ENCODE measurements at places on chromosomes 7 and 10. TPM values are rescaled to one million over a fixed set of nuclear protein-coding genes. Genes with fewer than 3 reads are reported as not detected.

GRCh38 chr10:118357841-118358240 lies 15.7 kb upstream of the FAM204A start:
- H3K36me3 ChIP-seq = no peaks in the 10 kb centered on the region
- no peaks in the 10 kb centered on the region for H3K27me3 ChIP-seq
- H3K4me1 ChIP-seq = no peaks in the 10 kb centered on the region
- no peak for DNase-seq
- no peak overlapping the region for H3K27ac ChIP-seq

GRCh38 chr10:115974351-115974750 lies 298.7 kb downstream of the GFRA1 start:
- peaks cover 4% of the 10 kb centered on the region for H3K36me3 ChIP-seq
- peaks cover 18% of the 10 kb centered on the region for H3K4me1 ChIP-seq
- H3K27me3 ChIP-seq = no peaks in the 10 kb centered on the region
- H3K27ac ChIP-seq = no peak overlapping the region
- H3K4me3 ChIP-seq = no peak overlapping the region

DNA sequence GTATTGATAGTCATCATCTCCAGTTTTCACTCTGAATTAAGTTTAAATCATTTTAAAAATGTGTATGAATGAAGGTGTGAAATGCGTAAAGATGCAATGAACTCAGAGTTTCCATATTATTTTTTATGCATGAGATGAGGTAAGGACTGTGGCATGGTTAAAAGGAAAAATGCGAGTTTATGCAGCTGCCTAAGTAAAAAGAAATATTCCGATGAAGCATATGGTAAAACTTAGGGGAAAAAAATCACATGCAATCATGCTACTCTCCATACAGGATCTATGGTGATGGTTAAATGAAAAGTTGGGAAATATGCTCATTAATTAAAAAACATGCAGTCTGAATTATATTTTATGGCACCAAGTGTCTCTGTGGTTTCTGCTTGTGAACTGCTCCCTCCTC lies 77.5 kb upstream of the SP8 start:
- peaks cover 31% of the 10 kb centered on the region for H3K4me1 ChIP-seq
- no peak overlapping the region for H3K27ac ChIP-seq
- no peaks in the 10 kb centered on the region for H3K36me3 ChIP-seq
- H3K27me3 ChIP-seq = no peaks in the 10 kb centered on the region

- H3K27ac ChIP-seq = peak overlapping the region; percentile 17
- H3K4me1 ChIP-seq = peaks cover 25% of the 10 kb centered on the region
These were observed 22.0 kb upstream of the HGF start for GRCh38 chr7:81791568-81792518.

DNA sequence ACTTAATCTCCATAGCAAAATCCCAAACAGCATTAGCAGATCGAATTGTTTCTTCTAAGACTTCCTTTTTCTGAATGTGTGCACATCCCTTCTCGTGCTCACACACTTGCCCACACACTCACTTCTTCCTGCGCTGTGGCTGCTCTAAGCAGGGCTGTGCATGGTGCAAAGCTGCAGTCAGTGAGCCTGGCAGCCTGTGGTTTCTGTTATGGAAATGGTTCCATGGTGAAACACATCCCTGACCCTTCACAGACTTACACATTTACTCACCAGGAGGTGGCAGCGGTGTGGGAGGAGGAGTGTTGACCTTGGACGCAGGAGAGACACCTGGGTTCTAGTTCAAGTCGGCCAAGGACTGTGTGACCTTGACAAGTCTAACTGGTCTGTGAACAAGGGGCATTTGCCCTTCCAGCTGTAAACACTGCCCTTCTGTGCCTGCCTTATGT lies 24.9 kb downstream of the MTURN start:
- peak overlapping the region; percentile 39 for H3K27ac ChIP-seq
- no peak overlapping the region for H3K4me3 ChIP-seq
- H3K4me1 ChIP-seq = peaks cover 76% of the 10 kb centered on the region
- no peaks in the 10 kb centered on the region for H3K36me3 ChIP-seq

ICA1 gene
- 33.4 TPM for total RNA-seq

DNA sequence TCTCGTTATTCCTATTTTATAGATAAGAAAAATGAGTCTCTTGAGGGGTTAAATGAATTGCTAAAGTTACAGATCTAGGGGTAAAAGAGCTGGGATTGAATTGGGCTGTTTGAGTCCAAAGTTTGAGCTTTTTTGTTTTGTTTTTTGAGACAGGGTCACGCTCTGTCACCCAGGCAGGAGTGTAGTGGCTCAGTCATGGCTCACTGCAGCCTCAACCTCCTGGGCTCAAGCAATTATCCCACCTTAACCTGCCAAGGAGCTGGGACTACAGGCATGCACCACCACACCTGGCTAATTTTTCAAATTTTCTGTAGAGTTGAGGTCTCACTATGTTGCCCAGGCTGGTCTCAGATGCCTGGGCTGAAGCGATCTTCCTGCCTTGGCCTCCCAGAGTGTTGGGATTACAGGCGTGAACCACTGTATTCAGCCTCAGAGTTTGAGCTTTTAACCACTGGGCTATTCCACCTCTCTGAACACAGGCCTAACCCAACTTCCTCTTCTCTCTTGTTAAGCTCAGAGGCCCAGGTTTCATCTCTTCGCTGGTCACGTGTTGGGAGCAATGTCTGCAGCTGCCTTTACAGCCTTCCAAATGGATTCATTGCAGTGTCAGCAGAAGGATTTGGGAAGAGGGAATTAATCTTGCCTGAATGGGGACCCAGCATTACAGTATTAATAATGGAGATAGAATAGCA lies 8.0 kb downstream of the SUFU start:
- no peak overlapping the region for H3K4me3 ChIP-seq
- no peaks in the 10 kb centered on the region for H3K27me3 ChIP-seq
- H3K4me1 ChIP-seq = no peaks in the 10 kb centered on the region
- no peak for DNase-seq
- peaks cover 11% of the 10 kb centered on the region for H3K36me3 ChIP-seq

DNA sequence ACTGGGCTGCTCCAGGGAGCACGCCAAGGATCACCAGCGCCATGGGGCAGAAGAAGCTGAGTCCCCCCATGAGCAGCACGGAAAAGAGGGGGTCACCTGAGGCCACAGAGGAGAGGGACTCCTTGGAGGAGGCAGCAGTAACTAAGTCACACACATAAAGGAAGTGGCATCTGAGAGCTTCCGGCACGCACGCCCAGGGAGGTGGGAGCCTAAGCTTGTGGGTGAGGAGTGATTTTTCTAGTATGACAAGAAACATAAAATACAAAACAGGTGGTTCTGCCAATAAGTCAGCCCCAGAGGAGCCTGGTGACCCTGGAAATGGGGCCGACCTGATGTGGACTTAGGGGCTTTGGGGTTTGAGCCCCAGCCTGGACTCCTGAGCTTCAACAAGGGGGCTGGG lies 60.8 kb downstream of the CARD11 start:
- peaks cover 7% of the 10 kb centered on the region for H3K36me3 ChIP-seq
- no peaks in the 10 kb centered on the region for H3K27me3 ChIP-seq
- H3K27ac ChIP-seq = no peak overlapping the region
- peaks cover 24% of the 10 kb centered on the region for H3K4me1 ChIP-seq
- DNase-seq = no peak
- no peak overlapping the region for H3K4me3 ChIP-seq

- no peaks in the 10 kb centered on the region for H3K36me3 ChIP-seq
- H3K4me1 ChIP-seq = peaks cover 9% of the 10 kb centered on the region
- H3K4me3 ChIP-seq = no peak overlapping the region
- H3K27me3 ChIP-seq = no peaks in the 10 kb centered on the region
These were observed 163.6 kb upstream of the GNAI1 start for GRCh38 chr7:79971058-79971457.

DNA sequence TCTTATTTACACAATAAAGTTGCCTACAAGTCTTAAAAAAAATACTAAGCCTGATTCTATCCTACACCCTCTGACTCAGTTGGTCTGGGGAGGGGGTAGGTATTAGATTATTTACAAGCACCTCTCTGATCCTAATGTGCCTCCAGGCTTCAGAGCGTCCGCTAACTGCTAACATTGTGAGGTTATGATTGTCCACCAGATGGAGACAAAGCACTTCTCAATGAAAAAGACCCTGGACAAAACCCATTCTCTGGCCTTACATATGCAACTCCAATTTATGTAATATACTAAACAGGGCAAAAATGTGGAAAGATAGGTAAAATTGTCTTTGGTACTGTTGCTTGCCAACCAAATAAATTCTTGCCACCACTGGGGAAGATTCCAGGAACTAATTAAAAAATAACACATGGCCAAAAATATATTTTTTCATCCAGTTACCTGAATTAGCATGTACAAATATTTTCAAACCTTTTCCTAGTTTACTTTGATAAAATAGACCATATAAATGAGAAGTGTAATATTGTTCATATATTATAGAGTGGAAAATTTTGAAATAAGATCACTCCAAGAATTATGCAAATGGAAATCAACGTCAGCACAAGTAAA lies 92.4 kb downstream of the KIF20B start:
- DNase-seq = no peak
- H3K27me3 ChIP-seq = no peaks in the 10 kb centered on the region
- H3K4me1 ChIP-seq = peaks cover 29% of the 10 kb centered on the region
- no peaks in the 10 kb centered on the region for H3K36me3 ChIP-seq
- no peak overlapping the region for H3K27ac ChIP-seq
- H3K4me3 ChIP-seq = no peak overlapping the region

- no peak for DNase-seq
- peaks cover 3% of the 10 kb centered on the region for H3K4me1 ChIP-seq
- H3K36me3 ChIP-seq = no peaks in the 10 kb centered on the region
- H3K4me3 ChIP-seq = no peak overlapping the region
These were observed 394.7 kb upstream of the AKR1E2 start for GRCh38 chr10:4431114-4431863.

PAX4 gene
- total RNA-seq = not detected

DNA sequence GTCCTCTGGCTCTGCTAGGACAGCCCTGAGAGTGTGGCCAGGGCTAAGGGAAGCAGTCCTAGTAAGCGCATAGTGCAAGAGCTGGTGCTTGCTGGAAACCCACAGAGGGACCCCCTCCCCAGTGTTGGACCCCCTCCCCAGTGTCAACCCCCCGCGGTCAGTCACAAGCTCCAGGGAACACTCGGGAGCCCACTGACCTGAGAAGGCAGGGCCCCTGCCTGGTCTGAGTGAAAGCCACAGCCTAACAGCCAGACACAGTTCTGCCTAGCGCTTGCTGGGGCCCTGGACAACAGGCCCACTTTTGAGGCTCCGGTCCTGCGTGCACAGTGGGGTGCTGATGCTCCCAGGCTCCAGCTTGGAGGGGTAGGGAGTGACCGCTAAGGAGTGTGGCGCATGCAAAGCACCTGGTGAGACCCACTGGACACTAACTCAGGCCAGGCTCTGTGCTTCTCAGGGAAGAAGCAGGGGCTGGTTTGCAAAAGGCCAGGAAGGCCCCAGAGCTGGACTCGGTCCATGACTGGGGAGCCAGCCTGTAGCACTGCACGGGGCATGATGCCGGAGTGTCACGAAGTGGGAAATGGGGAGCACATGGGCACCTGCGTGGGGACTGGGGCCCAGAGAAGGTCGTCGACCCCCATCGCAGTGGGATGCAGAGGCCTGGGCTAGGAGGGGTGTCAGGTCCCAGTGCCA lies 175.8 kb upstream of the PPP2R2D start:
- H3K27ac ChIP-seq = no peak overlapping the region
- H3K36me3 ChIP-seq = no peaks in the 10 kb centered on the region
- H3K27me3 ChIP-seq = peaks cover 34% of the 10 kb centered on the region
- H3K4me1 ChIP-seq = peaks cover 39% of the 10 kb centered on the region

GRCh38 chr10:101506829-101507661 lies 81.0 kb downstream of the POLL start:
- H3K27ac ChIP-seq = no peak overlapping the region
- H3K27me3 ChIP-seq = no peaks in the 10 kb centered on the region
- H3K36me3 ChIP-seq = no peaks in the 10 kb centered on the region
- no peak overlapping the region for H3K4me3 ChIP-seq
- H3K4me1 ChIP-seq = peaks cover 13% of the 10 kb centered on the region

DNA sequence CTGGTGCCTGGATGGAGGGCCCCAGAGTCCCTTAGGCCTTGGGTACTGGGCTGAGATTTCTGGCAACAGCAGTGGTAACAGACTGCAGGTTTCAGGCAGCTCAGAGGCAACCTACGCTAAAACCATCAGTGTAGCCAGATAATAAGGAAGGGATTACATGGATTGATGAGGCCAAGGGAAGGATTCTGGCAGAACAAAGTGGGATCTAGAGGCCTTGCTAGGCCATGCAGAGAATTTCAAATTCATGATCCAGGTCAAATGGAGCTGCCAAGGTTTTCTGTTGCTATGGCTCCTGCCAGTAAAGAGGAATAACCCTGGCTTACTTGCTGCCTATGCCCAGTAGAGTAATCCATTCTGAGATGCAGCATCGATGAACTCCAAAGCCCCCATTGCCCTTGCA lies 445.7 kb downstream of the ADRA2A start:
- H3K36me3 ChIP-seq = no peaks in the 10 kb centered on the region
- H3K4me1 ChIP-seq = no peaks in the 10 kb centered on the region
- no peak overlapping the region for H3K27ac ChIP-seq
- no peak for DNase-seq
- H3K4me3 ChIP-seq = no peak overlapping the region

CACNB2 gene
- total RNA-seq = 4.4 TPM

DNA sequence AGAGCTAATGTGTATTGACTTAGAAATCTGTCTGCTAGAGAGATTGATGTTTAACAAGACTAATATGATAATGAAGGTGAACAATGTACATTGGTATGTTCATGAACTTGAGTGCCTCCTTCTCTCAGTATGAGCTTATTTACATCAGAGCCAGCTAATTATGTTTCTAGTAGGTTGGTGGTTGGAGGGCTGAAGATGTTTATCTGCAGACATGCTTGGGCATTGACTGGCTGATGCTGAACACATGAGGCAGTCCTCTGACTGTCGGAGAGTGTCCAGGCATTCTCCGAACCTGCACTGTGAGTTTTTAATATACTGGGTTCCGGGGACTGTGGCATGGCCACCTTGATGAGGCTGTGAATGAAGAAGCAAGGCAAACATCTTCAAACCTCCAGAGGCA lies 47.5 kb downstream of the BMPER start:
- H3K36me3 ChIP-seq = no peaks in the 10 kb centered on the region
- H3K27me3 ChIP-seq = no peaks in the 10 kb centered on the region
- peaks cover 8% of the 10 kb centered on the region for H3K4me1 ChIP-seq
- no peak overlapping the region for H3K4me3 ChIP-seq
- no peak overlapping the region for H3K27ac ChIP-seq

GRCh38 chr10:29612657-29613056 lies 22.1 kb downstream of the SVIL start:
- no peak overlapping the region for H3K4me3 ChIP-seq
- H3K27me3 ChIP-seq = no peaks in the 10 kb centered on the region
- H3K4me1 ChIP-seq = peaks cover 13% of the 10 kb centered on the region
- H3K27ac ChIP-seq = no peak overlapping the region

DNA sequence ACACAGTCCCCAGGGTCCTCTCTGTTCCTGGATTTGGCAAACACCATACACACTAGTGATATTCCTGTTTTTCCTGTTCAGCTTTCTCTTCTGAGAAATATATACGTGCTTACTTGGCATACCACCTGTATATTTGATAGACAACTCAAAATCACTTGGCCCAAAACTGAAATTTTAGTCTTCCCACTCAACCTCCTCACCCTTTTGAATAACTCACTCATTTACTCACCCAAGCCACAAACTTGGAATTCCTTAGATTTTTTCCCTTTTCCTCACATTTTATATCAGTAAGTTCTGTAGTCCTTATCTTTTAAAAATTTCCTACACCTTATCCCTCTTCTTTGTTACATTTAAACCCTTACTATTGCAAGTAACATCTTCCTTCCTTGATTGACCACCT lies 143.4 kb downstream of the PPP1R3A start:
- no peak for DNase-seq
- peaks cover 2% of the 10 kb centered on the region for H3K4me1 ChIP-seq
- no peaks in the 10 kb centered on the region for H3K27me3 ChIP-seq
- H3K36me3 ChIP-seq = no peaks in the 10 kb centered on the region
- H3K27ac ChIP-seq = no peak overlapping the region
- no peak overlapping the region for H3K4me3 ChIP-seq

Data from WTC11 (cell line).